ENCODE measurements at places on chromosomes 5 and 9.
A peak's percentile ranks its signal among the peaks of the same experiment; 100 is the strongest.

DNA sequence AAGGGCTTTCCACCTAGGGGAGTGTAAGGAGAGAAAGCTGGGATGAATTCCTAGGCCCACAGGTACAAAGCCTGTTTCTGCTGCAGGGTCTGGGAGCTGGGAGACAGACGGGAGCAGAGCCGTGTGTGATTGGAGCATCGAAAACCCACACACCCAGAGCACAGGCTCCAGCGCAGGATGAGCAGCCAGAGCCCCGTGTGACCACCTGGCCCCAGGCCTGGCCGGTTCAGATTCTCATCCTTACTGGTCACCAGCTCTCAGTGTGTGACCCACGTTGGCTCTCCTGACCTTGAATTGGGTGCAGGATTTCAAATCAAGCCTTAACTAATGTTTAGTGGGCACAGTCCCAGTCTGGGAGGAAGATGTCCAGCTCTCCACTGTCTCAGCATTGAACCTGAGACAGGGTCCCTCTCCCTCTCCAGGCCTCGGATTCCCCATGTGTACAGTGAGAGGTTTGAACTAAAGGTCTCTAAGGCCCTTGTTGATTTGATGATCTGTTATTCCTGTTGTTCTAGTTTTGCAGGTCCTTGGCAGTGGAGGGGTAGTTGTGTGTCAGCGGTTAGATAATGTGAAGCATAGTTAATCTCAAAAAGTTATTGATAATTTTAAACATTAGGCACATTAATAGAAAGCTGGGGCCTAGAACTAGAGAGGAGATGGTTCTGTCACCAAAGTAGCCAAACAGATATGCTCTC lies 50.1 kb downstream of the PPARGC1B start:
- no peak for DNase-seq

DNA sequence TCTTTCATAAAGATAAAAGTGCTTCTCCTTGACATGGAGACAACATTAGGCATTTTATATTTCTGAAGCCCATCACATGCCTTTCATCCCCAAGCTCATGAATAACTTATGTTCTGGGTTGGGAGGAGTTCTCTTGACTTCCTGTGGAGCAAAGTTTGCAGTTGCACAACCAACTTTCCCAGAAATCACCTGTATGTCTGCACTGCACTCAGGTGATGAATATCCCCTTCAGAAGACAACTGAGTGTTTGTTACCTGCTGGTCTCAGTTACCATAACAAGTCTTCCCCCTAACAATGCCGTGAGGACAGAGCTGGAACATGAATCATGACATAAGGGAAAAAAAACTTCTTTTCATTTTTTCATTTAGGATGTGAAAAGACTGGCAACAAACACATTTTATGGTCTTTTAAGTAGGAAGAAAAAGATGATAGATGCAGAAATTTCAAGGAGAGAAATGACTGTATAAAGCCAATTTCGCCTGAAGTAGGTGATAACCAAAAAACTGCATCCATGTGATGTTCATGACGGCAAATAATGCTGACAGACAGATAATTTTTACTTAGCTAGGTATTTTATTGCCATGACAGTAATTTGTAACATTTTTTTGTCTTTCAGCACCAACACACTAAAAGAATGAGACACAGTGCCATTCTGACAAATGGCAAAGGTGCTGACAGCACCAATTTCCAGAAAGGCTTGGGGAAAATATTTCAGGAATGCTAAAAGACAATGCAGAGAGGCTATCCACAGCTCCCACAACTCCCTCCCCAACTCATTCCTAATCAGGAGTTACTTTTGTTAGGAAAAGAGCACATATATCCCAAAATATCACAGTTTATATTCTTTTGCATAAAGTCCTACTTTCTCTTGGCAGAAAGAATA lies 656.3 kb downstream of the PRELID2 start:
- no peak for DNase-seq

GRCh38 chr5:128684961-128685360 lies 146.9 kb upstream of the FBN2 start:
- no peak for DNase-seq

- no peak for DNase-seq
Observed at GRCh38 chr9:86655147-86655546, 292.2 kb downstream of the GAS1 start.

- no peak for DNase-seq
Observed at GRCh38 chr9:92745881-92746280, 18.8 kb downstream of the BICD2 start.

GRCh38 chr5:132391247-132391646 lies 21.7 kb downstream of the SLC22A5 start:
- DNase-seq: no peak

GRCh38 chr9:98811051-98811650 lies 3.7 kb downstream of the GALNT12 start:
- DNase-seq: peak; percentile 96

- no peak for DNase-seq
Observed at GRCh38 chr5:56802205-56802604, 13.1 kb upstream of the MAP3K1 start.

DNA sequence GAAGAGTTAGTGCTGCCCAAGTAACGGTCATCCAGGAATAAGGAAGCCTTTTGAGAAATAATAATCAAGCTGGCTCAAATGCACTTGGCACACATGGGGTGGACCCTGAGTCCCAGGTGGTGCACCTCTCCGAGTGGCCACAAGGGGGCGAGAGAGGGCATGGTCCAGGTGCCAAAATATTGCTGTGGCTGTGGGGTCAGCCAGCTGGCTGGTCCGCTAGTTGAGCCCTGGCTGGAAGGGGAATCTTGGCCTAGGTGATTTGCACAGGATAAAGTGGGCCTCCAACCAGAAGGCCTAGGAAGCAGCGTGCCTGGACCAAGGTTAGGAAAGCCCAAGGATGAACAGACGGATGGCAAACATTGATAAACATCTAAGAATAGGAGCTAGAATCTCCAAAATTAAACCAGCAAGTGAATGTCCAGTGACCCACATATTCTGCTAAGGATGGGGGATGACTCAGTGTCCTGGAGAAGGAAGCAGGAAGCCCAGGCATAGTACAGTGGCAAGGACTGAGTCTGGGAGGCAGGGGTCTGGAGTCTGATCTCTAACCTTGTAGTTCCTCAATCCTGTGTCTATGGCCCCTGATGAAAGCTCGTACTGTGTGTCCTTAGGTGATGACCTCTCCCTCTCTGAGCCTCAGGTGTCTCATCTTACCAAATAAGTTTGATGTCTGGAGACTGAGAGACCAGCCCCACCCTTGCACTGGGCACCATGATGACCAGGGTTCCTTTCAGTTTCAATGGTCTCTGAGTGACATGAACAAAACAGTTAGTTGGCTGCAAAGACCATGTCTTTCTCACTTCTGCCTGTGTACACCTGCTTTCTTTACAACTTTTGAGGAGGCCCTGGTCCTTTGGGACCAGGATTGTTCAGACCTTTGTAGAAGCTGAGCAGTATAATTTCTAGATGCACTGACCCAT lies 19.2 kb upstream of the SHB start:
- DNase-seq: no peak

- DNase-seq: no peak
Observed at GRCh38 chr5:89080467-89081116, 197.6 kb upstream of the MEF2C start.
